ENCODE measurements at places on chromosomes 7 and 10. TPM values are rescaled to one million over a fixed set of nuclear protein-coding genes. Genes with fewer than 3 reads are reported as not detected.

LRIT1 gene
- total RNA-seq, result 0.07 TPM

- H3K27ac ChIP-seq, result no peak overlapping the region
- H3K36me3 ChIP-seq, result no peaks in the 10 kb centered on the region
- no peaks in the 10 kb centered on the region for H3K27me3 ChIP-seq
- no peak overlapping the region for H3K4me3 ChIP-seq
- no peak for DNase-seq
These were observed 287.6 kb downstream of the TWIST1 start for GRCh38 chr7:18829858-18830285.

TMEM26 gene
- 2.2 TPM for total RNA-seq

DNA sequence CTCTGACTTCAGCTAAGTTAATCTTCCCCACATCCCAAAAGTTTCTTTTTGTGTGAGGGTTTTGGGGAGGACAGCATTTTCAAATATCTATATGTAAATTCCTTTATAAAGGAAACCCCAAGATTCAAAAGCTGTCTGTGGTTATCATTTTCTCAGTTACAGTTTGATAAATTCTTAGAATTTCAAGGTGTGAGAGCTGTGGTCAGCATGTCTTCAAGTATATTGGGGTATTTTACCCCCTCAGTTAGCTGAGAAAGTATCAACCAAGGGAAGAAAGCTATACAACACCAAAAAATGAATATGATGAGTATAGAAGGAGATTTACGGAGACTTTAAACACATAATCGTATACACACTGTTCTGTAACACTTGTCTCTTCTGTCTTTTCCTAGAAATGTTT is 109.2 kb downstream of the SND1 start:
- no peak overlapping the region for H3K4me3 ChIP-seq
- peaks cover 30% of the 10 kb centered on the region for H3K4me1 ChIP-seq
- DNase-seq, result no peak
- H3K27ac ChIP-seq, result no peak overlapping the region
- H3K27me3 ChIP-seq, result no peaks in the 10 kb centered on the region
- 0 out of 2 replicates have a peak, but pooled peaks cover 4% of the 10 kb centered on the region for H3K36me3 ChIP-seq

- no peak for DNase-seq
- no peaks in the 10 kb centered on the region for H3K4me1 ChIP-seq
- no peak overlapping the region for H3K4me3 ChIP-seq
- H3K27me3 ChIP-seq, result no peaks in the 10 kb centered on the region
- no peaks in the 10 kb centered on the region for H3K36me3 ChIP-seq
These were observed 236.9 kb downstream of the REEP3 start for GRCh38 chr10:63758080-63758479.

DNA sequence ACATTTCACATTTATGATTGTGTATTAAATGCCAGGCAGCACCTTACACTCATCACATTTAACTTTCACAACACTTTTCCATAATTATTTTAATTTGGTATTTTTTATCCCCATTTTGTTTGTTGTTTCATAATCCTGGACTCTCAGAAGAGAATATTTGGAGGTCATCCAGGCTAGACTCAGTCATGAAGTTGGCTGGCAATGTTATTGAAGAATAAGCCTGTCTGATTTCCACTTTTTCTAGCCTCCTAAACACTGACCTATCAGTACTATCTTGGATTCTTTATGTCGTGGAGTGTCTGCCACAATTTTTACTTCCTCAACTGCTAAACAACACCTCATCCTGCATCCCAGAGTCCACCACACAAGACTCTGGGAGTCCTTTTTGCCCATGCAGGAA is 372.3 kb upstream of the NRP1 start:
- no peak for DNase-seq
- H3K27me3 ChIP-seq, result no peaks in the 10 kb centered on the region
- no peak overlapping the region for H3K4me3 ChIP-seq
- H3K36me3 ChIP-seq, result no peaks in the 10 kb centered on the region
- peaks cover 10% of the 10 kb centered on the region for H3K4me1 ChIP-seq

TLX1 gene
- not detected for total RNA-seq

- H3K4me1 ChIP-seq, result peaks cover 10% of the 10 kb centered on the region
- 0 out of 2 replicates have a peak, but pooled peaks cover 8% of the 10 kb centered on the region for H3K36me3 ChIP-seq
- no peak overlapping the region for H3K27ac ChIP-seq
These were observed 18.4 kb upstream of the FLNC start for GRCh38 chr7:128811631-128812430.

DNA sequence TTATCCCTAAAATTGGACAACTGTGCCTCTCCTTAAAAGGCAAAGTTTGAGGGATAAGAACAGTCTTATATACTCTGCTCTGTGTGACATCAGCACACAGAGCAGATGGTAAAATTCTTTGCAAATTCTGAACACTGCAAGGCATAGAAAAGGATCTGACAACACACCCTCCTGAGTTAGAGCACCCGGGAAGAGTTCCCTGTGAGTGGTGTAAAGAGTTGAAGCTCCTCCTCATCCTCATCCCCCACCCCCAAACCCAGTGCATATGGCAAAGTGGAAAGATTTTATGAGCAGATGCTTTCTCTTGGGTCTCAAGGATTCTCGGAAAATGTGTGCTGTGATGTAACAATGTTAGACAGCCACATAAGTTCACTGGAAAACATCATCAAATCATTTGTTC is 40.0 kb upstream of the DGKI start:
- peaks cover 15% of the 10 kb centered on the region for H3K4me1 ChIP-seq
- no peak overlapping the region for H3K4me3 ChIP-seq
- H3K36me3 ChIP-seq, result peaks cover 18% of the 10 kb centered on the region
- peak overlapping the region; percentile 85 for H3K27ac ChIP-seq

- H3K4me1 ChIP-seq, result no peaks in the 10 kb centered on the region
- no peaks in the 10 kb centered on the region for H3K36me3 ChIP-seq
- no peak overlapping the region for H3K4me3 ChIP-seq
- H3K27ac ChIP-seq, result no peak overlapping the region
- no peak for DNase-seq
These were observed 337.6 kb upstream of the NPSR1 start for GRCh38 chr7:34320412-34320811.

PRKCQ gene
- 27.5 TPM for total RNA-seq

- no peaks in the 10 kb centered on the region for H3K36me3 ChIP-seq
- DNase-seq, result no peak
These were observed 77.8 kb downstream of the GNAT3 start for GRCh38 chr7:80434047-80434446.

GRCh38 chr10:32953277-32953927 is 4.6 kb downstream of the ITGB1 start:
- H3K4me1 ChIP-seq, result peaks cover 73% of the 10 kb centered on the region
- peak overlapping the region; percentile 76 for H3K4me3 ChIP-seq
- no peak for DNase-seq
- H3K36me3 ChIP-seq, result no peaks in the 10 kb centered on the region
- no peak overlapping the region for H3K27ac ChIP-seq

MNX1 gene
- not detected for total RNA-seq

DNA sequence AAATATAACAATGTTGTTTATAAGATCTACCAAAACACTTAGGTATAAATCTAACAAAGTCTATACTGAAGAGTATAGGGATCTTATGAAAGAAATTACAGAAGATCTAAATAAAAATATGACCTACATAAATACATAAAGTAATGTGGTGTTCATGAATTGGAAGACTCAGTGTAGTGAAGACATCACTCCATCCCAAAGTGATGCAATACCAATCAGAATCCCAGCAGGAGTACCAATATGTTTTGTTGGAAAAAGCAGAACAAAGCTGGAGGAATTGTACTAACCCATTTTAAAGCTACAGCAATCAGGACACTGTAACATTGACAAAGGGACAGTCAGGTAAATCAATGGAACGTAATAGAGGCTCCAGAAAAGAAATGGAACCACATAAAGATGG is 76.4 kb downstream of the CCSER2 start:
- H3K27ac ChIP-seq, result no peak overlapping the region
- no peak overlapping the region for H3K4me3 ChIP-seq
- no peaks in the 10 kb centered on the region for H3K27me3 ChIP-seq
- no peak for DNase-seq
- H3K4me1 ChIP-seq, result peaks cover 4% of the 10 kb centered on the region
- H3K36me3 ChIP-seq, result no peaks in the 10 kb centered on the region

COL13A1 gene
- 7.1 TPM for total RNA-seq

GPR26 gene
- total RNA-seq, result 0.07 TPM

HOXA10 gene
- total RNA-seq, result not detected

MMD2 gene
- 0.38 TPM for total RNA-seq

DNA sequence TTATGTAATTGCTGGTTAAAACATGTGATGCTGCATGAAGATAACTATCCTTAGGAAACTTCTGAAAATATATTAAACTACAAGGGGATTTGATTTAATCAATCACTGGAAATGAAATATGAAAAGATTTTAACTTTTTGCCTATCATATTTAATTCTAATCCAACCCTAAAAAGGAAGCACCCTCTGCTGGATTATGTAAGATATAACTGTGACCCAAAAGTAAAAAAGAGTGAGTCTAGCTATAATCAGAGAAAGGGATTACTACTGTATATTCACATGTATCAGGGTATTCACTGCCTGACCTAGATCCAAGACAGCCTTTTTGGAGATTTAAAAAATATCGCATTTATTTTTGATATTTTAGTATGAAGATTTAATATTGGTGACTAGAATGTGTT is 295.5 kb downstream of the MDFIC start:
- H3K4me3 ChIP-seq, result no peak overlapping the region
- no peaks in the 10 kb centered on the region for H3K4me1 ChIP-seq
- no peaks in the 10 kb centered on the region for H3K36me3 ChIP-seq
- no peak for DNase-seq
- no peak overlapping the region for H3K27ac ChIP-seq
- peaks cover 37% of the 10 kb centered on the region for H3K27me3 ChIP-seq

GBX1 gene
- total RNA-seq, result 1.8 TPM

GRCh38 chr7:114791771-114792170 is 130.1 kb upstream of the MDFIC start:
- DNase-seq, result no peak
- H3K36me3 ChIP-seq, result no peaks in the 10 kb centered on the region
- no peak overlapping the region for H3K27ac ChIP-seq
- no peak overlapping the region for H3K4me3 ChIP-seq
- no peaks in the 10 kb centered on the region for H3K27me3 ChIP-seq
- H3K4me1 ChIP-seq, result no peaks in the 10 kb centered on the region

TMEM72 gene
- not detected for total RNA-seq

GRCh38 chr10:49750546-49750945 is 11.6 kb downstream of the OGDHL start:
- H3K4me1 ChIP-seq, result no peaks in the 10 kb centered on the region
- no peak overlapping the region for H3K4me3 ChIP-seq
- H3K27me3 ChIP-seq, result no peaks in the 10 kb centered on the region

RASA4 gene
- total RNA-seq, result 2.4 TPM

CLIP2 gene
- total RNA-seq, result 51.9 TPM

GRCh38 chr10:12259988-12260387 is 64.0 kb downstream of the CDC123 start:
- no peak for DNase-seq
- H3K4me1 ChIP-seq, result peaks cover 6% of the 10 kb centered on the region
- no peaks in the 10 kb centered on the region for H3K36me3 ChIP-seq
- H3K4me3 ChIP-seq, result no peak overlapping the region
- no peak overlapping the region for H3K27ac ChIP-seq

DNA sequence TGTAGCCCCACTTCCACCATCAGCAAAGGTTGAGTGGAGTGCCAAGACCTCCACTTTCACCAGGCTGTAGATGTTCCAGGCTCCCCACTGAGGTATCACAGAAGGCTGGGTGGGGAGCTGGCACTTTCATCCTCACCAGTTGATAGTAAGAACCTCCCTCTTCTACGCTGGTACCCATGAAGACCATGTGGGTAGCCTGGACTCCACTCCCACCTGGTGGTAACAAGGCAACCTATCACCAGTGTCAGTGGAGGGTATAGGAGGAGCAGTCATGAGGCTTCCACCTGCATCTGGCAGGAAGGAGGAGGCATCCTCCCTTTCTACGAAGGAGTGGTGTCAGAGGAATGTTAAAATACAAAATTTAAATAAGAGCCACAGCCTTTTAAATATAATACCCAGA is 4.4 kb downstream of the SMIM30 start:
- no peaks in the 10 kb centered on the region for H3K4me1 ChIP-seq

SORBS1 gene
- total RNA-seq, result 35.9 TPM

FAM131B gene
- 28.8 TPM for total RNA-seq

DNA sequence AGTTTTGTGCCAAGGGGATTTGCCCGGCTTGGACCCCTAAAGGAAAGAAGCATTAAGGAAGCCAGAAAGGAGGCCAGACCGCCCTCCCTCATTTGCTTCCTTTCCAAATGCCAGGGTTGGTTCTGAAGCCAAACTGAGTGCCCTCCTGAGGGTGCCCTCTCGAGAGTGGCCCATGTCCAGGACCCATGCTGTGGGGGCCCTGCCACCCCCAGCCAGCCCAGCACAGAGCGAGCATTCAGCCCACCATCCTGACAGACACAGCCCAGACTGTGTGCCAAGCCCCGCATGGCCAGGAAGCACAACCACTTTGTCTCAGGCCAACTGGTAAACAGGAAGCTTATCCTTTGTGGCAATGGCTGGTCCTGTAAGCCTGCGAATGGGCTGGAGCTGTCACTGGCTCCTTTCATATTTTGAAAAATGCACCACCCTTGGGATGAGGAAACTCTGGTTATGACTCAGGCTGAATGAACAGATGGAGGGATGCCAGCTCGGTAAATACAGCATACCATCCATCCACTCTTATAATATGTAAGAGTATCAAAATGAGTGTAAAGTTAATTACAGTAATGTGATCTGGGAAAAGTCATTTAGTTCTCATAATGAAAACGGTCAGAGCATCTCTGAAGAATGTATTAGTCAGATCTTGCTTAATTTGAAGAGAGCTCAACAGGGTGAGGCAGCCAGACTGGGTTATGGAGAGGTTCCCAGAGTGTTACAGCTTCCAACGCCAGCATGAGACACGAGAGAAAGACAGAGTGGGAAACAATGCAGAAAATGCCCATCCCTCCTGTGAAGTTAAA is 65.0 kb downstream of the STK17A start:
- no peaks in the 10 kb centered on the region for H3K27me3 ChIP-seq
- H3K4me3 ChIP-seq, result peak overlapping the region; percentile 22
- H3K27ac ChIP-seq, result peak overlapping the region; percentile 99
- H3K4me1 ChIP-seq, result peaks cover 54% of the 10 kb centered on the region
- peaks cover 5% of the 10 kb centered on the region for H3K36me3 ChIP-seq

TRDMT1 gene
- total RNA-seq, result 30.8 TPM

GRCh38 chr7:150378115-150378852 is 846 bp upstream of the ZNF775 start:
- no peaks in the 10 kb centered on the region for H3K27me3 ChIP-seq
- DNase-seq, result peak; percentile 97
- peak overlapping the region; percentile 98 for H3K4me3 ChIP-seq
- H3K36me3 ChIP-seq, result no peaks in the 10 kb centered on the region
- peak overlapping the region; percentile 97 for H3K27ac ChIP-seq
- peaks cover 65% of the 10 kb centered on the region for H3K4me1 ChIP-seq

DNA sequence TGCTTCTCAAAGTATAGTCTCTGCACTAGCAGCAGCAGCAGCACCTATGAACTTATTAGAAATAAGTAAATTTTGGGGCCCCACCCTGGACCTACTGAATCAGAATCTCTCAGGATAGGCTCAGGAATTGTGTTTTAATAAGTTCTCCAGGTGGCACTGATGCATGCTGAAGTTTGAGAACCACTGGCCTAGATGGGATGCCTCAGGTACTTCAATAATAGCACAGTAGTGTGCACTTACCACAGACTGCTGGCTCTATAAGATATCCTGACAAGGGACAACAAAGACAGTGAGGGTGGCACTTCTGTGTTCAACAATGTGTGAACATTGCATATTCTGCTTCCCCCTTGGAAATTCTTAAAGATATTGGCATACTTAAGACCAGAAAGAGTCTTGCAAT is 64.7 kb upstream of the HABP2 start:
- no peak overlapping the region for H3K27ac ChIP-seq
- no peaks in the 10 kb centered on the region for H3K36me3 ChIP-seq
- H3K27me3 ChIP-seq, result no peaks in the 10 kb centered on the region
- no peak overlapping the region for H3K4me3 ChIP-seq
- DNase-seq, result no peak
- H3K4me1 ChIP-seq, result no peaks in the 10 kb centered on the region

- no peak overlapping the region for H3K4me3 ChIP-seq
- no peaks in the 10 kb centered on the region for H3K36me3 ChIP-seq
- peak; percentile 76 for DNase-seq
These were observed 386.2 kb downstream of the KCNMA1 start for GRCh38 chr10:77251297-77252013.

Measured in GM23338 (cell line).